ENCODE measurements at places on chromosomes 6 and 20.

GRCh38 chr6:116084284-116084683, 16.4 kb upstream of the NT5DC1 start:
- no peak for DNase-seq

GRCh38 chr6:2734488-2735166, 16.1 kb downstream of the MYLK4 start:
- no peak for DNase-seq

- DNase-seq: no peak
These were observed 215.6 kb upstream of the ZNF217 start for GRCh38 chr20:53809217-53809616.

DNA sequence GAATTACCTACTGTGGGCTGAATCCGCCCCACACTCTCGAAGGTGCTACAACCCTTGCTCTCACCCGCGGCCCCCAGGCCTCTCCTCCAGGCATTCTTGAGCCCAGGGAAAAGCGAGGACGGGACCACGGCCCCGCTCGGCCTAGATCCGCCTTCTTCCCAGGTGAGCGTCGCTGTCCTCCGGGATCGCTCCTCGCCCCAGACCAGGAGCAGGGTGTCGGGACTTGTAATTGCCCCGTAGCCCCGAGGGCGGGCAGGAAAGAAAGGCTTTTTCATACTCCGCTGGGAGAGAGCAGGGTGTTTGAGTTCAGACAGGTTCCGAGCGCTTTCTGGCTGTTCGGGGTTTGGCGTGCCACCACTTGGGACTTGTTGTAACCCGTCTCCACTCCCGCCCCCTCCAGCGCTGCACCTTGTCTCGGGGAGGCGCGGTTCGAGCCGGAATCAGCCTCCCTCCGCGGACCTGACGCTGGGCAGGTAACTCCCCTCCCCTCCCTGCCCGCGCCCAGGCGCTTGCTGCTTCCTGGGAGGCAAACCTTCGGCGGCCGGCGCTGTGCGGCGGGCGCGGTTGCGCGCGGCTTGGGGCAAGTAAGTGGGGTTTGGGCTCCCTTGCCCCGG, at the start of gene FAM83B:
TSS of gene FAM83B (plus strand) at position 529 of the 614 bp plus-strand sequence. CDS start 23,476 bp downstream, outside the sequence.
- no peak for DNase-seq

- no peak for DNase-seq
These were observed 153.5 kb upstream of the MLN start for GRCh38 chr6:33957131-33957891.

- DNase-seq: no peak
These were observed 180.6 kb downstream of the TFAP2C start for GRCh38 chr20:56809668-56810067.

DNA sequence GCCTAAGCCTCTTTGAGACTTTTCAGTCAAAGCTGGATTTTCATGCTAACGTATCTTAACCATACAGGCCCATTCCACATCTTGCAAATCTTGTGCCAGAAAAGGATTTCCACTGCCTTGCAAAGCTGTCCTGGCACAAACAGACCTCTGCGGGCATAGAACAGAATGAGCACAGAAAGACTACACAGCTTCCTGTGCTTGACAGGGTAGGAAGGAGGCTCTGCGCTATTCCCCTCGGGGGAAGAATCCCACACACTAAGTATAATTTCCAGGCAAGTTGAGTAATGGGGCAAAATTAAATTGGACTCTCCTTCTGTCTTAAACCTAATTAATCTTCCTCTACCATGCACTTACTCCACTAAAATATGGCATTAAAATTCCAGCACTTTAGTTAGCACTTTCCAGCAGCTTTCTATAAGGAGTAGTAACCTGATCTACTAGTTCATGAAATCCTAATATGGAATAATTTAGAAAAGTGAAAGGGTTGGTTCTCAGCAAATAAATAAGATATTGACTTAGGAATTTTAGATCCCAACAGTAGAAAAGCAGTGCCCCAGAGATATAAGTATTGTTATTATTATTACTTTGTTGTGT, 532.1 kb upstream of the JAG1 start:
- no peak for DNase-seq

GRCh38 chr6:128925765-128926164, 42.8 kb downstream of the LAMA2 start:
- no peak for DNase-seq

DNA sequence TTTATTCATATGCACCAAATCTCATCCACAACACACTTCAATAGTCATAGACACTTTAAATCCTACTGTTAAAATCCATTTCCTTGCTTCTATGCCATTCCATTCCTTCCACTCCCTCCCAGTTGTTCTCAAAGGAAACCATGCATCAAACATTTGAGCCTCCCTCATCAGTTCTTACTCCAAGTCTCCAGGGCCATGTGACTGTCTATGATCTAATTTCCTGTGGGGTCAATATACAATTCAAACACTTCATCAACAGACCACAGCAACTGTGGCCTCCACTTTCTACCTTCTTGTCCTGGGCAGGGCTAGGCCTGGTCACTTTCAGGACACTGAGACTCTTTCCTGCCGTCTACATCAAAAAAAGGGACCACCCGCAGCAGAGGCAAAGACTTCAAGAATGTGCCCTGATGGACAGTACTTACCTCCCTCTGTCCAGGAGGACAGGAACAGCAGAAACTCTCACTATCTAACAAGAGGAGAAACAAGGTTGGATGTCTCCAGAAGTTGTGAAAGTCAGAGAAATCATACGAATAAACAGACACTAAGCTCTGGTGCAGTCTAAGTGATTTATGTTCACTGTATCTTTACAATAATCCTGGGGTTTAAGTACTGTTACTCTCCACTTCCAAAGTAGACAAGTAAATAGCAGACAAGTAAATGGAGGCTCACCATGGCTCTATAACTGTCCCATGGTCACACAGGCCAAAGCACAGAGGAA, 160.2 kb downstream of the QRSL1 start:
- DNase-seq: no peak

GRCh38 chr6:106160189-106160588, 74.1 kb downstream of the PRDM1 start:
- DNase-seq: no peak

GRCh38 chr6:130020073-130020906, 1.9 kb downstream of the L3MBTL3 start:
- DNase-seq: no peak

GRCh38 chr20:36720510-36720909, 25.4 kb downstream of the NDRG3 start:
- no peak for DNase-seq

DNA sequence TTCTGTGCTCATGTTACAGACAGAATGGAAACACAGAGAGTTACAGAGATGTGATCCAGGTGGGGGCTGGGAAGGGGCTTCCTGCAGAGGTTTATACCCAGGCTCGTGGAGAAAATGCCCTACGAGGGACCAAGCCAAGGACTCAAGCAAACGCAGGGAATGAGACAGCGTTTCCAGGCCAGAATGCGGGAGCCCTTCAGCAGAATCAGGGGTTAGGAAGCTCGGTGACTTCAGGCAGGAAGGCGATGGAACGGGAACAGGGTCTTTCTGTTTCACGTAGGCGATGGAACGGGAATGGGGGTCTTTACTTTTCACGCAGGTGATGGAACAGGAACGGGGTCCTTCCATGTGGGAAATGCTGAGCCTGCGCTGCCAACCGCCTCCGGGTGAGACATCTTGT, 82.6 kb downstream of the THBS2 start:
- no peak for DNase-seq

GRCh38 chr20:22394583-22394982, 189.8 kb downstream of the FOXA2 start:
- DNase-seq: no peak

- DNase-seq: no peak
These were observed 109.9 kb upstream of the TIAM2 start for GRCh38 chr6:154885214-154885613.

- DNase-seq: no peak
These were observed 35.3 kb upstream of the CDKN1A start for GRCh38 chr6:36642913-36643817.

- DNase-seq: no peak
These were observed 57.5 kb downstream of the MYLK4 start for GRCh38 chr6:2693231-2693630.
